Activated CD4-positive, alpha-beta T cell treated with anti-CD3 and anti-CD28 coated beads, Interleukin-2, amount 50 U/mL, for 48 hours (primary cell): ENCODE measurements at places on chromosomes 2 and 18.
A peak's percentile ranks its signal among the peaks of the same experiment; 100 is the strongest.

DNA sequence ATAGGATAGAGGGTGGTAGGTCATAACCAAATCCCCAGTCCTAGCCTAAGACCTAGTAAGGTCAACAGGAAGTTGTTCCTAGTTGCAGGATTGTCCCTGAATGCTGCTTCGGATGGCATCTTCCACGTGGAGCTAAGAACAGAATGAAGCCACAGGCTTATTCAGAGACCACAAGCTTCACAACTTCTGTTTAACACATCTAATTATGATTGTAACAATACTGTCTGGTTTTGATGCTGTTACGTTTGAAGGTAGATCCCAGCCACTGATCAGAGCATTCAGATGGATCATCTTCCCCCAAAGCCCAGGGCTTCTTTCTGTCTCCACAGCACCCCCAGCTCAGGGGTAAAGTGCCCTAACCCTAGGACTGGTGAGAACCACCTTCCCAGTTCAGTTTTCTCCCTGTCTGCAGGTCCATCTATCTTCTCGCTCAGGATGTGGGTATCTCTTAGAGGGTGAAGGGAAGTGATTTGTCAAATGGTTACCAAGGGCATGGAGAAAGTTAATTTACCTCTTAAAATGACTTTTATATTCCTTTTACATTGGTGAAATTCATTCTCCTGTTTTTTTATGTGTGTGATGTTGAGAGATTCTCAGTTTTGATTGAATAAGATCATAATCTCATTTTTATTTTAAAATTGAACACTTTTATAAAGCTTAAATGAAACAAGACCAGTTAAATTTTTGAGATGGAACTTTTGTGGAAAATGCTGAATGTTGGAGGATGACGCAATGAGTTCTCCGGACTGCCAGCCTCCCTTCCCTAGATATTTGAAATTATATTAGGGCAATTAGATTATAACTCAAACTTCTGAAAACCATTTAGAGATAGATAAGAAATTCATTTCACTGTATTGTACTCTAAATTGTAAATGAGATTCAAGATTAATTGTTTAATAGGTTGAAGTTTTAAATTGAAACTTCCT lies 66.5 kb downstream of the RHBDD1 start:
- DNase-seq = peak; percentile 12

- DNase-seq = no peak
Measured at GRCh38 chr2:124482551-124482950, 457.5 kb downstream of the CNTNAP5 start.

- DNase-seq = no peak
Measured at GRCh38 chr18:41765460-41765859, 189.6 kb upstream of the PIK3C3 start.

DNA sequence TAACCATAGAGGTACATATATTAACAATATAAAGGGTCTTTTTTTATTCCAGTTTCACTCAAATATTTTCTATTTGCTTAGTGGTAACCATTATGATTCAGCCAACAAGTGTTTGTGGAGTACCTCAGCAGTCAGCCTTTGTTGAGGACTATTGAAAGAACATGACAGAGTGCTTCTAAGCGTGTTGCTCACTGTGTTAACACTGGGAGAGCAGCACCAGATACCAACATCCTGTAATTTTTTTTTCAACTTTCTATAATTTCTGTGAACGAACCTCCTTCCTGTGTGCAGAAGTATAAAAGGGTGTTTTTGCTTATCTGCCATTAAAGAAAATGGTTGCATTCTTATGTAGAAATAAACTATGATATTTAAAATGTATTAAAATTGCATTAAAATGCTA lies 239.0 kb downstream of the PHLPP1 start:
- DNase-seq = no peak

DNA sequence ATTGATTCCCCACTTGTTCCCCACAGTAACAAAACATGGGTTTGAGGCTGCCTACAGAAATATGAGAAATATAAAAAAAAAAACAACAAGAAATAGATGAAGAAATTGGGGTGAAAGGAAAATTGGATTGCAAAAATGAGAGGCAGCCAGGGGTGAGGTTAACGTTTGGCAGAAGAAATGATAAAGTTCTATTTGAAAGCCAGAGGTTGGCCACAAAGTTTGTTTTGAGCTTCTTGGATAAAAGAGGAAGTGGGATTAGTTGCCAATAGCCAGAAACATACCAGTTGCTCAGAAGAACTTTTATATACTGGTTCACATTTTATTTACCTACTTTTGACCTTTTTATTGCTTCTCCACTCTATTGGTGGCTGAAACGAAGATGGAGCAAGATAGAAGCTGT lies 67.5 kb downstream of the FASTKD2 start:
- DNase-seq = no peak

- DNase-seq = peak; percentile 74
Measured at GRCh38 chr2:162221064-162221463, 22.2 kb downstream of the FAP start.

DNA sequence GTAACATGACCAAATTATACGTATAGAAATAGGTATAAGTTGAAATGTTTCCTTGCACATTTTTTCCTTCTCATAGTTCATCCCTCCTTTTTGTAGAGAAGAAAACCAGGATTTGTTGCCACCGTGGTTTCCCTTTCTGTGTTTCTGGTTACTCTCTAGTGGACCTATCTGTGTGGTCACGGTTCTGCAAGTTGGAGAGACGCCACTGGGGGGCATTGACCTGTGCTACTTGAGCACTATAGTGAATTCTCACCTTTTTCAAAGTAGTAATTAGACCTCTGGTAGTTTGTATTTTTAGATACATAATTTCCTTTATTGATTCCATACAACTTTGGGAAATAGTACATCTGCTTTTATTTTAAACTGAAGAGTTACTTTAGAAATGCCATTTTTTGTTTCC lies 444.8 kb downstream of the PTPRM start:
- DNase-seq = no peak

- peak; percentile 56 for DNase-seq
Measured at GRCh38 chr18:32019251-32019948, 775 bp downstream of the RNF125 start.

GRCh38 chr2:181138816-181139215 lies 158.4 kb downstream of the UBE2E3 start:
- no peak for DNase-seq

- no peak for DNase-seq
Measured at GRCh38 chr18:11146947-11147345, 2.4 kb downstream of the PIEZO2 start.

DNA sequence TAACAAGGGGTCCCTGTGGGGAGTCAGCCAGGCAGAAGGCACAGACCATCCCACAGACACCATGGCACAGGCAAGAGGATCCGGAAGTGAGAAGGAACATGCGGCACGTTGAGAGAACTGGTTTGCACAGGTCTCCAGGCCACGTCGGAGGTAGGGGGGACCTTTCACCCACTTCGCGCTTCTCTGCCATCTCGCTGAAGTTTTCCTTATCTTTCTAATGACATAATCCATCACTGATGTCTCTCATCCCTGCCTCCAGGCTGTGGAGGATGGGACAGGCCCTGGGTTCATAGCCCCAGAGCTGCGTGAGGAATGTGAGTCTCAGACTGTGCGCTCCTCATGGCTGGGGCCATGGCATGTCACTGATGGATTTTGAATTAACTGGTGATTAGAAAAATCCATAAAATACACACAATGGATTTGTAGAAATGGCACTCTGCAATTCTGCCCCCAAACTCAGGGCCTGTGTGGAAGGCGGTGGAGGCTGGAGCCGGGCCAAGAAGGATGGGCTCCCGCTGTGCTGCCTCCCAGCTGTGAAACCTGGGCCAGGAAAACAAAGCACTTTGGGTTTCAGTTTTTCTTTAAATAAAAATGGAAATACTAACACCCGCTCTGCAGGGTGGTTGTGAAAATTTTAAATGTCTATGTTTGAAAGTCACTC lies 113.3 kb upstream of the ALKAL2 start:
- no peak for DNase-seq

DNA sequence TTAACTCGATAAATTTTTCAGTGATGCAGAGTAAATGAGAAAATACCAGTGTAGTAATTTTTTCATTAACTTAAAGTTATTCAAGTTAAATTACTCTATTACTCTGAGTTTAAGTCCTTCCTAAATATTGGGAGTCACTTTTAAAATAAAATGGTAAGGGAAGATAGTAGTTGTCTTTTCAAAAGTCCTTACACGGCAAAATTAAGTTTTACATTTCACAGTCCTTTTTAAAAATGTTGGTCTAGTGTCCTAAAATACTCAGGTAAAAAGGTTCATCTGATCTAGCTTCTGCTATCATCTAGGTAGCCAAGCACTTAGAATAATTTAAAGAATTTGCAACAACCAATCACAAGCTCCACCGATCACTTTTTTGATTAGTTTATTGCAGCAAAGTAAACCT lies 146.9 kb downstream of the MEMO1 start:
- no peak for DNase-seq

GRCh38 chr2:144522176-144522896 lies 2.4 kb upstream of the ZEB2 start:
- no peak for DNase-seq

DNA sequence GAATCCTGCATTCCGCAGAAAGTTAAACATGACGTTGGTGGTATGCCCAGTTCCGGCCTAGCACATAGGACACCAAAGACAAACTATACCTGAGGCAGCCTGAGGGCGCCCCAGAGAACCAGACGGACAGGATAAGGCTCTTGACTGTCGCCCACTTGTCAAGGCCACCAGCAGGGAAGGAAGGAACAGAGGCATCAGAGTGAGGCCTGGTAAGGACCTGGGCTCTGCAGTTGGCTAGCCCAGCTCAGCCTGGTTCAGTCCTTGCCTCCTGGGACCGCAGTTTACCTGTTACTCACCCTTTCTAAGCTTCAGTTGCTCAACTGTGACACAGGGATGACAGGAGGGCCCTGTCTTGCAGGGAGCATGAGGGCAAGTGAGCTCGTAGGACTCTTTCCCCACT lies 82.1 kb downstream of the ACTR2 start:
- no peak for DNase-seq

DNA sequence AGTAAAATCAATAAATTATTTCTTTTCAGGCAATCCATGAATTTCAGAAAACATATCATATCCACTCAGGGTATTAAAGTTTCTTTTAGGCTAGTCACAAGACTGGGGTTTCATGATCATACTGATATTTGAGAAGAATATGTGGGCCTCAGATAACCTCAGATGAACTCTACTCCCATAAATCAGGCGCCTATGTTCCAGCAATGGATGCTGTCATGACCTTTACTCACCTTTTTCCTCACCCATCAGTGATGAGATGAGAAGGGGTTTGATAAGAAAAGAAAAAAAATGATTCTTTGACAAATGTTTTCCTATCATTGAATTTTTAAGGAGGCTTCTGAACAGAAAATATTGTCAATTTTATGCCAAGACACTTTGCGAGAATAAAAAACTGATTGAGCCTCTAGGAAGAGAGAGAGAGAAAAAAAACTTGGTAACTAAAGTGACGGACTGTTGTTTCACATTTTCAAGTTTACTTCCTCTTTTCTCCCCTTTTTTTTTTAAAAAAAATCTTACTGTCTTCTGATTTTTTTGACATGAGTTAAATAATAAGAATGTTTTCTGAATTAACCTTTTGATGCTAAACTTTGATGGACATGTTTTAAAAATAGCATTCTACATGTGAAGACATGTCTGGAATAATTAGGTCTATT lies 309.1 kb upstream of the MAP2 start:
- no peak for DNase-seq

DNA sequence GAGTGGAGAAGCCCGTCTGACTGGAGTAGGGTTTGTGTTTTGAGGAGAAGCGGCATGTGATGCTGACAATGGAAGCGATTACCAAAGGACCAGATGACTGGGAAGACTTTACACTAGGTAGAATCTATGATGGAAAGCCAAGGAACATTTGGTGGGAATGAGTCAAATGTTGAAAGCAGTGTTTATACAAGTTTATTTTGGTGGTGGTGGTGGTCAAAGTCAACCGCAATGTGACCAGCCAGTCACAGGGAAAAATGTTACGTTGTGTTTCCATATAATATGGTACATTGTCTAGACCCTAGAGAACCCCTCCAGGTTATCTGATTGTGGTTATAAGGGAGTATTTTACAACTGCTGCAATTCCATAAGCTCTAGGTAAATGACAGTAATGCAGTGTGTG lies 216.8 kb downstream of the PID1 start:
- no peak for DNase-seq

DNA sequence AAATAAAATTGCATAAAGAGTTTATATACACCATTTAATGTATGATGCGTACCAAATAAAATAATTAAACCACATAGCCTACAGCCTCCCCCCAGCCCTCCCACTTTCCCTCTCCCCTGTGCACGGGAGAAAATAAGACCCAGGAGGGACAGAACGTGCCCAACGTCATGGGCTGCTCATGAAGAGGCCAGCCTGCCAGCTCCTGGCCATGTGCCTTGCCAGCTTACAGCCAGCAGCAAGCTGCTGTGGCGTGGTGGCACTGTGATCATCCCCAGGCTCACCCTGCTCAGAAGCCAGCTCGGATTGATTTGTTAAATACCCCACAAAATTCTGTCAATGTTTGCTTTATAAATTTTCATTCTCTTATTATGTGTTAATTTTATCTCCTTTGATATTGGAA lies 7.6 kb downstream of the GPR148 start:
- DNase-seq = no peak

DNA sequence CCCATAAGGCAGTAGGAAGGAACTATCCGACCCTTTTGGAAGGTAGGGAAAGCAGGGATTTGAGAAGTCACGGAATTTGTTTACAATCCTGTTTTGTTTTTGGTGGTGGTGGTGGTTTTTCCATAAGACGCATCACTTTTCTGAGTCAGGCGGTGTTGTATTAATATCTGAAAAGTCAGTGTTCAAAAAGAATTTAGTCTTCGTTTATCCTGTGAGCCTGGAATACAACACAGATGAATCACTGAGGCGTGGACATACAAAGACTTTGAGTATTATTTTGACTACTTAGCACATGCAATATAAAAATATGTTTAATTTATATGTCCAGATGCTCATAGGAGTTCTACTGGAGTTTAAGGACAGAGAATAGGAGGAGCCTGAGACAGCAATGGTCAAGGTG lies 785 bp downstream of the ZNF892 start:
- DNase-seq = no peak

GRCh38 chr2:60629305-60629662 lies 75.8 kb upstream of the BCL11A start:
- DNase-seq = no peak

DNA sequence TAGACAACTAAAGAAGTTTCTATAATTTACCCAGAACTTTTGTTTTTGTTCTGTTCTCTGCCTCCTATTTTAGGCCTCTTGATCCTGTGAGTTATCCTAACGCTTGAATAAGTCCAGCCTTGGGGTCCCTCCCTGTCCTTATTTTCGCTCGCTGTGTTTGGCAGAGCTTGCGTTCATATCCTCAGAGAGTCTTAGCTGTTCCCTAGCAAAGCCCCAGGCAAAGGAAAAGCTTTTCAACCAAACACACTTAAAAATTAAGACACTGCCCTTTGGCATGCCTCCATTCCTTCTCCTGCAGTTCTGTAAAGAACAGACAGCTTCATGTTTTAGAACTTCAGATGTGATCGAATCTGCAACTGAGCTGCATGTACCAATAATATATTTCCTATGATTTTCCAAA lies 517.2 kb downstream of the SUCLG1 start:
- DNase-seq = no peak
